ENCODE measurements at places on chromosomes 12 and 14. TPM values are rescaled to one million over a fixed set of nuclear protein-coding genes. Genes with fewer than 3 reads are reported as not detected.

DNA sequence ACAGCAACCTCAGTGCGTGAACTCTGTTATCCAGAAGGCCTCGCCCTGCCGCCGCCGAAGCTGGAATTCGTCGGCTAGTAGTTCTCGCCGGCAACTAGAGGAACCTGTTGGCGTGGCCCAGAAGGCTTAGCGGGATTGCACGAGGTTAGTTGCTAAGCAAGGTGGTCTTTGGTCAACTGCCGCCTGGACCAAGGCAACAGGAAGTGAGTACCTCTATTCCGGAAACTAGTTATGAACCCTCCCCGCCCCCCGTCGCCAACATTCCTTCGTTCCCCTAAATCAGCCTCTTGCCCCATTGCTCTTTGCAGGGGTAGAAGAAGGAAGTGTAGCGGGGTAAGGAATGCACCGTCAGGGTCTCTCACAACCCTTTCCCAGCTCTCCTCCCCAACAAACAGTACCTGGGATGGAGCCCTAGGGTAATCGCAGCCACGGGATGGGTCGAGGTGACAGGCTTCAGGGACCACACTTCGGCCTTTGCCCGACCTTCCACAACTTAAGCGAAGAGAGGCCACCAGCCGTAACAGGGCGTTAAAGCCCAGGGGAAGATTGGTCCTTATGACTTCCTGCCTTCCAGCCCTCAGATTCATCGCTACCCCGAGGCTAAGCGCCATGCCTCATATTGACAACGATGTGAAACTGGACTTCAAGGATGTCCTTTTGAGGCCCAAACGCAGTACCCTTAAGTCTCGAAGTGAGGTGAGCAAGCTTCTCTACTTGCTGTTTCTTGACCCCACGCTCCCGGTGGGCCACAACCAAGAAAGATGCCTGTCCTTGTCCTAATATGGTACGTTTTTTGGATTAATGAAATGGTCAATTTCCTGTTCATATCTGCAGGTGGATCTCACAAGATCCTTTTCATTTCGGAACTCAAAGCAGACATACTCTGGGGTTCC, at the start of gene GMPR2:
Gene GMPR2 (plus strand): TSS at position 285 of the 893 bp plus-strand sequence. CDS start 325 bp downstream, at position 610.
- DNase-seq: no peak

- DNase-seq: peak; percentile 15
Measured at GRCh38 chr12:45794422-45794821, 64.9 kb downstream of the ARID2 start.

DNA sequence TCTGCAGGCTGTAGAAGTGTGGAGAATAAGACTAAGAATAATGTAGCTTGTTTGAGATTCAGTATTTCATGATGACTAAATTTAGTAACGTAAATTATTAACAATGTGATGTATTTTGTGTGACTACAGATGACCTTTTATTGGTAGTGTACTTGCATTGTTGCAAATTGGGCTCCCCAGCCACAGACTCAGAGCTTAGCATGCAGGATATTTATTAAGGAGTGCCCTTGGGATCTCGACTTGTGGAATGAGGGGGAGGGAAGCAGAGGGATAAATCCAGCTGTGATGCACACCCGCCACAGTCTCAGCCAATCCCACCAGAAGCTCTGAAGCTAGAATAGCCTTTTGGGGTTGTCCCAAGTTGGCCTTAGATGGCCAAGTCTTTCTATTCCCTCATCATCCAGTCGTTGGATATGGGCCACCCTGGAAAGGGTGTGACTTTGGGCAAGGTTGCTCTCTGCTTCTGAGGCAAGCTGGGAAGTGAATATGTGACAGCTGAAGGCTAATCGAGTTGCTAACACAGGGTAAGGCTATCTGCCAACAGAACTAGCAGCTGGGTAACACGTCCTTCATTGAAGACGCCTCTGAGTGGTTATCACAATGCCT, 42.1 kb upstream of the USP44 start:
- DNase-seq: peak; percentile 99

DNA sequence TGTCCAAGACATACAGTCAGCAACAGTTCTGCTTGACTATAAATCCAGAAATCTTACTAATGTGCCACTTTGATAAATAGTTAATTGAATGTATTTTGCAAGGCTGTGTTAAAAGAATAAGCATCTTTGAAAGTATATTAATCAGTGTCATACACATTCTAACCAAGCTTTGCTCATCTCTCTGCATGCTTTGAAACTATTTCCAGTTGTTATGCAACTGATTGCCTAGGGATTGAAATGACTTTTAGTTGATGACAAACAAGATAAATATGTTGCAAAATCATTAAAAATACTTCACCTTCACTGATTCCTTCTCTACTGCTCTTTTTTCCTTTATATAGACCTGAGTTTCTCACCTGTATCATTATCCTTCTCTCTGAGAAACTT, 91.3 kb downstream of the AEBP2 start:
- no peak for DNase-seq

- peak; percentile 61 for DNase-seq
Measured at GRCh38 chr12:46891306-46891705, 65.5 kb upstream of the SLC38A4 start.

GRCh38 chr12:24462946-24463345, 486.0 kb downstream of the BCAT1 start:
- DNase-seq: no peak

DNA sequence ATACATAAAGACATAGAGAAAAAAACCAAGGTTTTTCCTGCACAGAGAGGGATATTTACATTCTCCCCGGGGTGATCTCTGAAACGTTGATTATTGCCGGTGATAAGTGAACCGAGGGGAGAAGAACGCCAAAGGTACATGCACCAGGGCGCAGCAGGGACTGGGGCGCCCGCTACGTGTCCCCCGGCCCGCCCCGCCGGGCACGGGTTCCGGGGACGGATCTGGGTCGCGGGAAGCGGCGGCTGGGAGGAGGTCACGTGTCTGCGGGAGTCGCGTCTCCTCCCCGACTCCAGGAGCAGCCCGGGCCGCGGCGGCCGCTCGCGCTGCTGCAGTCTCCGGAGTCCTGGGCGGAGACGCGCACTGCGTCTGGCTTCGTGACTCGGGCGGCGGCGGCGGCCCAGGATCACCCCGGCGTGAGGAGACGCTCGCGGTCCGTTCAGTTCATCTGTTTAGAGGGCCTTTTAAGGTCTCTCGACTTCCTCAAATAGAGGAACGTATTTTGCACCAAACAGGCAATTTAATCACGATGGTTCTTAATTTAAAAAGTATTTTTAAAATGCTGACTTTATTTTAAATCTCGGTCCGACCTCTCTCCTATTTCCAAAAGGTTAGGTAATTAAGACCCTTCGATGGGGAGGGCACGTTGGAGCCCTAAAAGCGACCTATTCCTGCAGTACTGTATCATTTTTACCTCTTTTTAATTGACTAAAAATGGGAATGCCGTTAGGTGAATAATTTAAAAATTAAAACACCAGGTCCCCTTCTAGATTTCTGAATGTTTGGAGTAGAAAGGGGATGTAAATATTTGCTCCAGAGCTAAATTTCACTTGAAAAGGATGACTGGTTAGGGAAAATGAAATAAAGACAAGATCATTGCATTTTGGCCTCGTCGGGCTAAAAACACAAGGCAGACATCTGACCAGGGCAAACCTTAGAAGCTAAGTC, 1.8 kb upstream of the BHLHE41 start:
- peak; percentile 89 for DNase-seq

- no peak for DNase-seq
Measured at GRCh38 chr14:75312341-75312740, 33.7 kb downstream of the FOS start.

DNA sequence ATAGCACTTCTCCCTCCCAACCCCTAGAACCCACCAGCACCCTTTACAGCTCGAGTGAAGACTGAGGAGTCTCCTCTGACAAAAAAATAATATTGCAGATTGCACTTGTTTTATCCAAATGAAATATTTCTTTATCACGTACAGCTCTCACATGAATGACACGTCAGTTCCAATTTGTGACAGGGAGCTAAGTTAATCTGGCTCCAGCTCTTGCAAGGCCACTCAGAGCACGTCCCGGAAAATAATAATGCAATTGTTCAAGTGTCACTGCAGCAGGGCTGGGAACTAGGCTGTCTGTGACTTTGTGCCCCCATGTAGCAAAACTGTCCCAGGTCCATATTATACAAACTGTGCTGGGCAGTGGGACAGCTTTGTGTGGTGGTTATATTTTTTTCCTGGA, 539.6 kb downstream of the VRK1 start:
- DNase-seq: no peak

GRCh38 chr12:90207799-90208198, 499.2 kb upstream of the ATP2B1 start:
- peak; percentile 10 for DNase-seq

DNA sequence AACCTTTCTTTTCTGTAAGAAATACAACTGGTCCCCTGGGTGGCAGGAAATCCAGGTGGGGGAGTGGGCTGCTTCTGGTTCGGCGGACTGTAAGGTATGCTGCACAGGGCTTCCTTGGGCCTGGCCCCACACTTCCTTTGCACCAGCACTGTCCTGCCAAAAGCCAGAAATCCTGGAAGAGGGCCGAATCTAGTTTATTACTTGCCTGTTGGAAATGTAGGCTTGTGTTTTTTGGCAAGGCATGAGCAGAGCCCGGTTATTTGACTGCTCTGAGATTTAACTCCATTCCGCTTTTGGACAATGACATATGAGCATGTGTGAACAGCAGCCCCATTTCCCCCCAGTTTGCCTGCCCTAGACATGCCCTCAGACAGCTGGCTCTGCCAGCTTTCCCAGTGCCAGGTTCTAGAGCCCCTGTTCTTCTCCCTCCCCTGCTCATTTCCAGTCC, 86.6 kb downstream of the BORCS5 start:
- DNase-seq: peak; percentile 8

DNA sequence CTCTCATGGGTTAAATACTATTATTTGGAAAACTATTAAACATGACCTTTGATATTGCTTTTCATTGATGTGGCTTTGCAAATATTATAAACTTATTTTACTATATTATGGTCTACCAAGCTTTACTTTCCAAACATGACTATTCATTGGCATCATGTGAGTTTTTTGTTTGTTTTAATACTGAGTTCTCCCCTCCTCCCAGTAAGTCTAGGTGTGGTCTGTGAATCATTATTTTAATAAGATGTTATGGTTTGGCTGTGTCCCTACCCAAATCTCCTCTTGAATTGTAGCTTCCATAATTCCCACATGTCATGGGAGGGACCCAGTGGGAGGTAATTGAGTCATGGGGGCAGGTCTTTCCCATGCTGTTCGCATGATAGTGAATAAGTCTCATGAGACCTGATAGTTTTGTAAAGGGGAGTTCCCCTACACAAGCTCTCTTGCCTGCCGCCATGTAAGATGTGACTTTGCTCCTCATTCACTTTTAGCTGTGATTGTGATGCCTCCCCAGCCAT, 80.0 kb downstream of the BORCS5 start:
- no peak for DNase-seq

DNA sequence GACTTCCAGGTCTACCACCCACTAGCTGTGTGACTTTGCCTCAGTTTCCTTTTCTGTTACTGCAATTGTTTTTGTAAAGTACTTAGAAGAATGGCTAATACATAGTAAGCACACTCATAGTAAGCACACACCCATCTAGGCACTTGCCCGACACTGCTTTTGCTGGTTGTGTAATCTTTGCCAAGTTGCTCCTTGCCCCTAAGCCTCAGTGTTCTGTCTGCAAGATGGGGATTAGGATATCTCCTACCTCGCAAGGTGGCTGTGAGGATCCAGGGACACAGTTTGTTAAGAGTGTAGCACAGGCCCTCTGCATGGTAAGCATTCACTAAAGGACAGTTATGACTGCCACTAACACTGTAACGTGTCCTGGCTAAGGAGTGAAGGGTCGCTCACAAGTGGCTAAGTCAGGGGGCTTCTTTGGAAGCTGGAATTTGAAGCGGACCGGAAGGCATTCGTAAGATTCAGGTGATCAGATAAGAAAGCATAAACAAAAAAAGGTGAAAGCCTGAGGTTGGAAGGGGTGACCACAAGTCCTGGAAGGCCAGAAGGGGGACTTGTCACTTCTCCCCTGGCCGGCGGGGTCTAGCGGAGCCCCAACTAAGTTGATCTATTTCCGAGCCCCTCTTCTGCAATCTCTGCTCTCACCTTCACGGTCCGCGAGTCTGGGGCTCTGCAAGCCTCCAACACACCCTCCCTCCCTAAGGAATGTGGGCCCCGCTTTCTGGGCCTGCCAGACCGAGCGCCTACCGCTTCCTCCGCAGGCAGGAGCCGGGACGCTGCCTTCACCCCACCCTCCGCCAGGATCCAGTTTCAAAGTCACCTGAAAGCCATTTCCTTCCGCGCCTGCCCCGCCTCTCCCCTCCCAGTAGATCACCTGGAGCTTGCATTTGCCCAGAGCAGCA, 1.5 kb upstream of the PLEKHG3 start:
- no peak for DNase-seq

- DNase-seq: no peak
Measured at GRCh38 chr12:57195611-57196371, 20.8 kb upstream of the NXPH4 start.

- no peak for DNase-seq
Measured at GRCh38 chr12:58607805-58608204, 312.5 kb downstream of the LRIG3 start.

- peak; percentile 78 for DNase-seq
Measured at GRCh38 chr12:49288412-49288853, 6.5 kb upstream of the PRPH start.

The ETV6 gene
- total RNA-seq: 9.7 TPM

The LAG3 gene
- 0.57 TPM for total RNA-seq

The AVPR1A gene
- total RNA-seq: not detected

The SERPINA1 gene
- not detected for total RNA-seq

The DAD1 gene
- total RNA-seq: 398 TPM

The KRT71 gene
- not detected for total RNA-seq

Data from myocyte (in vitro differentiated cells).